ENCODE measurements at places on chromosomes 6 and 20.

GRCh38 chr6:16180696-16181438 lies 52.0 kb downstream of the MYLIP start:
- no peak for DNase-seq

- DNase-seq: no peak
Measured at GRCh38 chr6:36904114-36904513, 18.4 kb downstream of the C6orf89 start.

GRCh38 chr6:160082627-160083026 lies 39.0 kb upstream of the SLC22A1 start:
- no peak for DNase-seq

GRCh38 chr6:161561908-161562307 lies 288.0 kb upstream of the AGPAT4 start:
- no peak for DNase-seq

GRCh38 chr20:53711333-53712211 lies 117.9 kb upstream of the ZNF217 start:
- no peak for DNase-seq

GRCh38 chr6:138970856-138971425 lies 17.1 kb downstream of the REPS1 start:
- peak; percentile 99 for DNase-seq

GRCh38 chr6:12419631-12420272 lies 129.6 kb downstream of the EDN1 start:
- DNase-seq: no peak

- DNase-seq: no peak
Measured at GRCh38 chr6:74925683-74926082, 280.2 kb downstream of the COL12A1 start.

DNA sequence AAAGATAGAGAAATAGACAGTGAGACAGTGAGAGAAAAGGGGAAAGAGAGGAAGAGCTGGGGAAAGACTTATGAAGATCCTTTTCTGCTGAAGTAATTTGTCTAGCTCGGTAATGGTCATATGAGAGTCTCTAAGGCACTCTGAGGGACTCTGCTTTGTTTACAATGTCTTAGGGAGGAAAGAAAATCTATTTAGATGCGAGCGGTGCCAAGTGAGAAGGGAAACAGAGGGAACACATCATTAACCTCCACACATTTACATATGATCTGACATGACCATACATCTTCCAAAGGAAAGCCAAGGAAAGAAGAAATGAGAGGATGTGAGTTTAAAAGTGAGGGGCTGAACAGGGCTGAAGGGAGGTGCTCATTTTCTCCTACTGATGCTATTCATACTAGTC lies 862.3 kb upstream of the CITED2 start:
- DNase-seq: no peak

DNA sequence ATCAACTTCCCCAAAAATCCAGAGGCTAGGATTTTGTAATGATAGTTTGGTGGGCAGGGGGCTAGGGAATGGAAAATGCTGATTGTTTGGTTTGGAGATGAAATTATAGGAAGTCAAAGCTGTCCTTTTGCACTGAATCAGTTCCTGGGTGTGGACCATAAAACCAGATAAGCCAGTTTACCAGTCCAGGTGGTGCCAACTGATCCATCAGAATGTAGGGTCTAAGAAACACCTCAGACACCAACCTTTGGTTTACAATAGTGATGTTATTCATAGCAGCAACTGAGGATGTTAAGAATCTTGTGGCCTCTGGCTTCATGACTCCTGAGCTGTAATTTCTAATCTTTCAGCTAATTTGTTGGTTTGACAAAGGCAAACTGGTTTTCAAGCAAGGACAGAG lies 496.6 kb upstream of the EPHA7 start:
- DNase-seq: no peak

GRCh38 chr6:66435321-66435720 lies 728.3 kb upstream of the EYS start:
- peak; percentile 91 for DNase-seq

- no peak for DNase-seq
Measured at GRCh38 chr6:130697271-130697994, 129.8 kb upstream of the SMLR1 start.

GRCh38 chr6:163466839-163467390 lies 52.4 kb downstream of the QKI start:
- no peak for DNase-seq

GRCh38 chr20:14919501-14920081 lies 582.2 kb upstream of the FLRT3 start:
- no peak for DNase-seq

DNA sequence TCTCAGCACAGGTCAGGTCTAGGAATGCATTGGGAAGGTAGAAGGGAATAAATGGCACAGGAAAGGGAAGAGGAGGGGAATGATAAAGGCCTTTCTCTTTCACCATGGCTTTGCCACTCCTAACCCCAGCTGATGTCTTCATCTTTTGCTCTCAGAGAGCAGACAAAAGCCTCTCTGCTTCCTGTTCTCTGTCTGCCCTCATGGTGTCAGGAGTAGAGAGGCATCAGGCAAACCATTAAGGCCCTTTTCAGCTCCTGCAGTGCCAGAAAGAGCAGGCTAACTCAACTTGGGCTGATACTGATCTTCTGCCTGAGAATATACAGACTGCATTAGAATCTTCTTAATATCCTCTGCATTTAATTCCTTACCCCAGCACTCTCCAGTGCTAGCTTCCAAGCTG lies 48.0 kb upstream of the STXBP5 start:
- DNase-seq: no peak

DNA sequence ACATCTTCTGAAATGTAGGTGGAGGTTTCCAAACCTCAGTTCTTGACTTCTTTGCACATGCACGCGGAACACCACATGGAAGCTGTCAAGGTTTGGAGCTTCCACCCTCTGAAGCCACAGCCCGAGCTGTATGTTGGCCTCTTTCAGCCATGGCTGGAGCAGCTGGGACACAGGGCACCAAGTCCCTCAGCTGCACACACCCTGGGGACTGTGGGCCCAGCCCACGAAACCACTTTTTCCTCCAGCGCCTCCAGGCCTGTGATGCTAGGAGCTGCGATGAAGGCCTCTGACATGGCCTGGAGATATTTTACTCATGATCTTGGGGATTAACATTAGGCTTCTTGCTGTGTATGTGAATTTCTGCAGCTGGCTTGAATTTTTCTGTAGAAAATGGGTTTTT lies 68.7 kb downstream of the RNF217 start:
- no peak for DNase-seq

DNA sequence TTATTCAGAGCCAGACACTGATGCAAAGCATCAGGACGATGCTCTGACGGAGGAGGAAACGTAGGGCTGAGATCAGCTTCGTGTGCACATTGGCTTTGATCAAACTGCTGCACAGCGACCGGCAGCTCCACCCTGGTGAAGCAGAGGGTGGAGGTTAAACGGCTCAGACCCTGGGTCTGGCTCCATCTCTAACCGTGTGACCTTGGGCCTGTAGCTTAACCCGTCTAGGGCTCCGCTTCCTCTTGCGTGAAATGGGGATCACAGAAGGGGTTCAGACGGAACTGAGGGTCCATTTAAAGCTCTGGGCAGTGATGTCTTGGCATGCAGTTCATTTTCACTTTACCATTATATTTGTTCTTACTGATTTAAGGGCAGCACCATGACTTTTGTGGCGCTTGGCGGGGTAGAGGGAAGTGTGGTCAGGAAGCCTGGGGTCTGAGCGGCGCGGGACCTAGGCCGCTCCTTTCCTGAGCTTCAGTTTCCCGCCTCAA lies 644 bp downstream of the RBL1 start:
- peak; percentile 69 for DNase-seq

- DNase-seq: peak; percentile 60
Measured at GRCh38 chr20:38222231-38222922, 38.2 kb downstream of the KIAA1755 start.

GRCh38 chr6:154481521-154482013 lies 28.9 kb downstream of the CNKSR3 start:
- no peak for DNase-seq

- no peak for DNase-seq
Measured at GRCh38 chr20:21509597-21510371, 4.1 kb downstream of the NKX2-2 start.

GRCh38 chr6:90846824-90847223 lies 260.0 kb upstream of the MAP3K7 start:
- peak; percentile 10 for DNase-seq

DNA sequence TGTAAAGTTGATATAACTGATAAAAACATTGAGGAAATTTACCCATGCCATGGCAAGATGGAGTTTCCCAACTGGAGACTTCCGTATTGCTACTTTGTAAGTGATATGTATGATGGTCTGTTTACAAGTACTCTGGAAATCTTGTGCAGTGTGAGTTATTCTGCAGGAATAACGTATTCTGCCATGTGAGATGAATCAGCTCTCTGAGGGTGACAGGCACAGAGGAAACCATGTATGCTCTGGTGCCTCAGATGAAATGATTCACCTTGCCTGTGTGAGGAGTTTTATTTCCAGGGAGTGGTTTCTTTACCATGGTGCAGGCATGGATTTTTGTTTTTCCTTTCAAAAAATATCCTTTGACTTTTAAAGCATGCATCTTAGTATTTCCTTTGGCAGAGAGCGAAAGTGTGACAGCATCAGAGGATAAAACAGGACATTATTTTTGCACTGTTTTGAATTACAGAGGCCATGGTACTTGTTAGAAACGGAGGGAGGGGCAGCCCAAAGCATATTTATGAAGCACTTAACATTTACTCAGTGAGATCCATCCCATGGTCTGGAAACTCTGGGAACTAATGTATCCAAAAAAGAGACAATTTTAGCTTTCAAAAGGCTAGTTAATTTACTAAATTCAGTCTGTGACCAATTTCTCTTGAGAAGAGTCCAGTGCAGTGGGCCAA lies 36.0 kb upstream of the MTRF1L start:
- DNase-seq: peak; percentile 49

- DNase-seq: no peak
Measured at GRCh38 chr6:20866036-20866435, 331.8 kb downstream of the CDKAL1 start.

GRCh38 chr6:160394654-160395035 lies 46.5 kb downstream of the SLC22A3 start:
- DNase-seq: no peak

GRCh38 chr6:143176090-143177021 lies 115.7 kb downstream of the AIG1 start:
- DNase-seq: no peak

DNA sequence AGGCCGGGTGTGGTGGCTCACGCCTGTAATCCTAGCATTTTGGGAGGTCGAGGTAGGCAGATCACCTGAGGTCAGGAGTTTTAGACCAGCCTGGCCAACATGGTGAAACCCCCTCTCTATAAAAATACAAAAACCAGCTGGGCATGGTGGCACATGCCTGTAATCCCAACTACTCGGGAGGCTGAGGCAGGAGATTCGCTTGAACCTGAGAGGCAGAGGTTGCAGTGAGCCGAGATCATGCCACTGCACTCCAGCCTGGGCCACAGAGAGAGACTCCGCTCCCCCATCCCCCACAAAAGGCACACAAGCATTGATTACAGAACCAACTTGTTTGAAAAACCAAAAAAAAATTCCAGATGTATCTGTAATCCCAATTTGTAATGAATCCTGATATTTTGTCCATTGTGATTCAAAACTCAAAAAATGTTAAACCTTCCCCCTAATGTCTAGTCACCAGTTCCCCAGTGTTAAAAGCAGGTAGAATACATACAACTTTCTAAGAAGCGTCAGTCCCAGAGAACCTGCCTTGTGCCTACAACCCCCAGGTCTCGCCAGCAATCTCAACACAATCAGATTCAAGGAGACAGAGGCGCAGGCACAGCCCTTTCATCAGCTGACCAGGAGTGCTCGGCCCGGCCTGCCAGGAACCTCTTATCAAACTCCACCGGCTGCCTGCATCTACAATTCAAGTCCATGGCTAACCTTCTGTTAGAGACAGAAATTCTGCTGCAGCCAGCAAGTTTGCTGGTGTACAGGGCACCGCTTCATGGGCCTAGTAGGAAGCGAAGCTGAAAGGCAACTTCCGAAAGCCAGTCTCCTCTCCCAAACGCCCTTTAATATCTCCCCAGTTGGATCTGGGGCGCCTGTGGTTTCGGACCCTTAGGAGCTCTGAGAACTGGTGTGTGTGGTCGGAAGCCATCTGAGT lies 2.1 kb downstream of the EZR start:
- DNase-seq: peak; percentile 64

DNA sequence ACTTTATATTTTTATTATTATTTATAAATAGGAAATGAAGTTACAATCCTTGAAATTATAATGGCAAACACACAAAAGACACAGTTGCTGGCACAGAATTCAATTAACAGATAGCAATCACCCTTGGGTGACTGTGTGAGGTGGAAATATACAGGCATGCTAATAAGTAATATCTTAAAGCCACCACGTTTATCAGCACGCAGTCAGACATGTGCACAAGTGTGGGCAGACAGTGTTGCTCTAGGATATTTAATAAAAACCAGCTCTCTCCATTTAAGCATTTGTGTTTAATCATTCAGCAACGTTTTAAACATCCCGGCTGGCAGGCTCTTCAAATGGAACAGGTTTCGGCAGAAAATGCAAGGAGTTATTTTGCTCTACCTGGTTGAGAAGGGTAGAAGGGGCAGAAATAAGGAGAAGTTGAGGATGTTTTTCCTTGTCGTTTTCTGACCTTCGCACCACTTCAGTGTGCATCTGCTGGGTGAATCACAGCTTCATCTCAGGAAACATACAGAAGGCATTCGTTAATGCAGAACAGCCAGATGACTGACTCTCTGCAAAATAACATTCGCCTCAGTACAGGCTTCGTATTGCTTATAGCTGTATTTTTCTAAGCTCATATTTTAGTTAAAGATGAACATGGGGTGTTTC lies 585.1 kb downstream of the QKI start:
- DNase-seq: no peak

GRCh38 chr6:26660000-26660361 lies 435 bp upstream of the ZNF322 start:
- peak; percentile 61 for DNase-seq

DNA sequence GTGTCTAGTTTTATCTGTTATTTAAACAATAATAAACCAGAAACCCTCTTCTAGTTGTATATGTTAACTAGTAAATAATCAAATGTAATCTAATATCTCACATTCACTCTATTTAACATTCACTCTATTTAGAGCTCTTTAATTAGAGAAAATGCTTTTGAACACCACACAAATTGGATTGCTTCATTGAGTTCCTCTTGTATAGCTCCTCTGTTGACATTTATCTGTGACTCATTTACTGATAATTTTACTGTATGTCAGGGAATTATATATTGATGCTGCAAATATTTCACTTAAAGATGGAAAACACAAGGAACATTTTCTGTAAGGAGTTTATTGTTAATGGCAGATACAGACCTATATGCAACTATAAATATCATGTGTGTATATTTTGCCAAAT lies 594.6 kb downstream of the COL12A1 start:
- DNase-seq: no peak

GRCh38 chr20:14580418-14581074 lies 243.1 kb upstream of the FLRT3 start:
- no peak for DNase-seq

All from RKO (cell line).